ENCODE measurements at places on chromosomes 11 and 22.

- ATAC-seq, result no peak
Measured at GRCh38 chr11:7522121-7522520, 8.3 kb downstream of the PPFIBP2 start.

DNA sequence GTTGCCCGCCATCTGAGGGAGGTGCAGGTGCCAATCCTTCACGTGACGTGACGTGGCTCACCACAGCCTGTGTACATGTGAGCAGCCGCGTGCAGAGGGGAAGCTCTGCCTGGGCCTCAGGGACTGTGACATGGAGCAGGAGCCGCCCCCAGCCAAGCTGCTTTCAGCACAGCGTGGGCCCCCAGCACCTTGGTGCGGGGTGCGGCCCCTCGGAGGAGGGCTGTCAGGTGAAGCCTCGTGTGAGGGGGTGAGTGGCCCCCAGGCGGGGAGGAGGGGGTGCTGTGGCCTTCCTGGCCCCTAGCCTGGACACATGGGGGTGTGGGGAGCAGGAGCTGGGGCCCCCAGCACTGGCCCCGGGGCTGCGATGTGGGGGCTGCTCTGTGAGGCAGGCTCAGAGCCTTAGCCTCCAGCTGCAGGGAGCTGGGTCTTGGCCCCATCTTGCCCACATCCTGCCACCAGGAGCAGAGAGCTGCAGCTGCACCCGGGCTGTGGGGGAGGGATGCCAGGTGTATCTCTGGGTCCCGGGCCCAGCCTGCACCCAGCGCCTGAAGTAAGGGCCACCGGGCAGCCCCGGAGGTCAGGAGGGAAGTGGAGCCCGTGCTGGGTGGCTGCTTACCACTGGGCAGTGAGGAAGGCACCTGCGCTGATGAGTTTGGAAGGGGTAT lies at the start of gene ADORA2A:
Gene ADORA2A (plus strand): TSS at position 100 of the 665 bp plus-strand sequence. CDS start 5,806 bp downstream, outside the sequence.
- no peak for ATAC-seq

DNA sequence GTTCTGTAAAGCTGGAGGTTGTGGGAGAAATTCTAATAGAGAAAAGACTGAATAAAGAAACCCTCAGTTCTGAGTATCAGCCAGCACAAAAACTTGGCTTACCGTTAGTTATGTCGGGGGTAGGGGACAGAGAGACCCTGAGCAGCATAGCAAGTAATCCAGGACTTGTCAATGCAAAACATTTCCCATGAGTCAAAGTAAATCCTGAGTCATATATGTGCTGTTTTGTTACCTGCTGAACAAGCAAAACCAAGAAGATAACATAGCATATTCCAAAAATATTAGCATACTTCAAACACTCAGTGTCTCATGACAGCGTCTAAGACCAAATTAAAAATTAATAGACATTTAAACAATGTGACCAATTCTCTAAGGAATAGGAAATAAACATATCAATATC lies 75.1 kb upstream of the LUZP2 start:
- no peak for ATAC-seq

DNA sequence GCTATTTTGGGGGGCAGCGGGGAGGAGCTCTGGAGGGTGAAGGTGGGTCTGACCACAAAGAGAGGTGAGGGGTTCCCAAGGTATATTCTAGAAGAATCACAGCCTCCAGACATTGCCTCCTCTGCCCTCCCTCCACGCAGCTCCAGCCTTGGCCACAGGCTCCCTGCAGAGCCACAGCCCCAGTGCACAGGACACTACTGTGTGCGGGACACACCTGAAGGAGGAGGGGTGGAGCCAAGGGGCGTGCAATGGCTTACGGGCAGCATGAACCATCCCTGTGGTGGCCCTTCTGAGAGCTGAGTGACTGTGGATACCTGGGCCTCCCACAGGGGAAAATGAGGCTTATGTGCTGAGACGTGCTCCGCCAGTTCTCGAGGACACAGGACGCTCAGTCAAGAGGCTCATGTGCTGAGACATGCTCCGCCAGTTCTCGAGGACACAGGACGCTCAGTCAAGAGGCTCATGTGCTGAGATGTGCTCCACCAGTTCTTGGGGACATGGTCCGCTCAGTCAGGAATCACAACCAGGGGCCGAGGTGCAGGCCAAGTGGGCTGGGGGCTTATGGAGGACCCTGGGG lies 417.3 kb downstream of the SHANK2 start:
- no peak for ATAC-seq

DNA sequence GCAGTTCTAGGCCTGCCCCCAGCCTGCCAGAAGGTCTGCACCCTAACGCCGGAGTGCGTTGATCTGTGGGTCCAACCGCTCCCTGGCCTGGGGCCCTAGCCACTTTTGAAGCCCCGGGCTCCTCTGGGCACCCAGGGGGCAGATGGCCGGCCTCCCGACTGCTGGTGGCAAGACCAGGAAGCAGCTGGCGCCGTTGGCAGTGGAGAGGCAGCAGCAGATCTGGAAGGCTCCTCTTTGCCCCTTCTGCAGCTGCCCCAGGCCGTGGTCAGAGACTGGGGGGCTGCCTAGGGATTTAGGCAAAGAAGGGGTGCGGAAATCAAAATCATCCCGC lies 445 bp upstream of the VWCE start:
- no peak for ATAC-seq

DNA sequence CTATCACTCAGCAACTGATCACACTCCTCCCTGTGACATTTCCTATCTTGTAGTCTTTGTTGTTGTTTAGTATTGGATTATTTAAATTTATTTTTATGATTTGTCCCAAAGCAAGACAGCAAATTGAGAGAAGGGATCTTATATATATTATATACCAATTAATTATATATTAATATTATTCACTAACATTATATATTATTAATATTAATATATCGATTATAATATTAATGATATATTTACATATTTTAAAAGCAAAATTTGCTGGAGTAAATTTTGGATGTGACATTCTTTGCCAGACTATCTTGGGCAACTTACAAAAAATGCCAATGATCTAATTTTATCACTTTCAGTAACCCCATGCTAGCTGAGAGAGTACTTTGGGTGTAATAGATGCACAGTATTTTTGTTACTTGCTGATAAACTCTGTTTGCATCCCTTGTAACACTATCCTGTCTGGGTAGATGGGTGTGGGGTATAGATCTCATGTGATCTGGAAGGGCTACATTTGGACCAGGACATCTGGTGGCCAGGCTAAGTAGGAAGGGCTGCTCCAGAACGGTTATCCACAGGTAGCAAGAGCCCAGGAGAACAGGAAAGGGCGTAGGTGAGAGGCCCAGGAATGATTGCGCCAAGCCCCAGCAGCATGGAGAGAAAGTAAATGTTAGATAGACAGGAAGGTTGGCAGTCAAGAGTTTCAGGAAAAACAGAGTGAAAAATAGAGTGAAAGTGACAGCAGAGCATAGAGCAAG lies 608.6 kb upstream of the KIRREL3 start:
- no peak for ATAC-seq

DNA sequence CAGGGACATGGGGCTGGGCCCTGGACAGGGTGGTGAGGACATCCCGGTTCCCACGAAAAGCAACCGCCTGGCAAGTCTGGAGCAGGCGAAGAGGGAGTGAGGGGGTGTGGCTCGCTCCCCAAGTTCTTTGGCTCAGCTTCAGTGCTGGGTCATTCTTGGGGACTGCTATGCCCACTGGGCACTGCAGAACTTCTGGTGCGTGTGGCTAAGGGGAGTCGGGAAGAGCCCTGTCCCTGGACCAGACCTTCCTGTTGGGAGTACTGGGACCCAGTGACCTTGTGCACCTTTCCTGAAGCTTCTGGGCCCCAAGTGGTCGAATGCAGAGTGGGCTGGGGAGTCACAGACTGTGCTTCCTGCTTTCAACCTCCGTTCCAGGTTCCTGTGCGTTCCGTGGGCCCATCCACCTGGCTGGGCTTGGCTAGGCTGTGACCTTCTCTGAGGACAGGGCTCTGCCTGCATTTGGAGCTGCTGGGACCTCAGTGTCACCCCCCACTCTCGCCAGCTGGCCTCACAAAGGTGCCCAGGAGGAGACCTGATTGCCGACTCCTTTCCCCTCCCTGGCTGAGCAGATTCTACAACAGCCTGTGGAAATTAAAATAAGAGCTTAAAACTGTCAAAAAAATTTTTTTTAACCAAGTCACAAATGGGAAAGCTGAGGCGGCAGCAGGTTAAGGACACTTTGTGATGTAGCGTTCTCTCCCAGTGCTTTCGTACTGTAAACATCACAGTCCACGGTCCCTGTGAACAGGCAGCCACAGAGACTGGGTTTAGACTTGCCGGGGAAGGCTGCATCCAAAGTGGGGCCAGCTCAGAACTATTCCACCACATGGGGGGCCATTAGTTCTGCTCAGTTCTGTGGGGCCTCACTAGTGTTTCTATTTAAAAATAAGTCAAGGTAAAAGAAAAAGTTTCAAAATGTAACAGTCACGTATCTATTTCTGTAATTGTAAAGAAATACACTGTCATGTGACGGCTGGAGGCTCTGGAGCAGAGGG lies 63.8 kb upstream of the WNT7B start:
- no peak for ATAC-seq

DNA sequence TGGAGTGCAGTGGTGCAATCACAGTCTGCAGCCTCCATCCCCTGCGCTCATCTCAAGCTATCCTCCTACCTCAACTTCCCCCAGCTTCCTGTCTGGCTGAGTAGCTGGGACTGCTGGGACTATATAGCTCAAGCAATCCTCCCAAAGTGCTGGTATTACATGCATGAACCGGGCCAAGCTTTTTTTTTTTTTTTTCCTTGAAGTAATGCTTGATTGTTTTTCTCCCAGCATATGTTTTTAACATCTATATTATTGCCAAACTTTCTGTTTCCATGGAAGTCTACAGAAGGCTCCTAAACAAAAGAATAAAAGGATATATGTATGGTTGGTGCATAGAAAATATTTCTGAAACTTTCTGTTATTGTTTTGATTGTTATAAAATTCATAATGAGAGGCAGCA lies 853.6 kb downstream of the KCNA4 start:
- no peak for ATAC-seq

GRCh38 chr22:48323746-48324145 lies 1503.9 kb downstream of the BRD1 start:
- no peak for ATAC-seq

Data from SK-N-SH treated with all-trans-retinoic acid at 6 μM for 48 hours (cell line).